Stimulated activated CD4-positive, alpha-beta T cell treated with anti-CD3 and anti-CD28 coated beads, Interleukin-15, amount 100 ng/mL, for 1 hour (primary cell): ENCODE measurements at places on chromosomes 5 and 9.

GRCh38 chr9:71079451-71079850 lies 42.0 kb downstream of the TRPM3 start:
- DNase-seq: no peak

GRCh38 chr5:89694026-89694550 lies 715.5 kb downstream of the CETN3 start:
- no peak for DNase-seq

DNA sequence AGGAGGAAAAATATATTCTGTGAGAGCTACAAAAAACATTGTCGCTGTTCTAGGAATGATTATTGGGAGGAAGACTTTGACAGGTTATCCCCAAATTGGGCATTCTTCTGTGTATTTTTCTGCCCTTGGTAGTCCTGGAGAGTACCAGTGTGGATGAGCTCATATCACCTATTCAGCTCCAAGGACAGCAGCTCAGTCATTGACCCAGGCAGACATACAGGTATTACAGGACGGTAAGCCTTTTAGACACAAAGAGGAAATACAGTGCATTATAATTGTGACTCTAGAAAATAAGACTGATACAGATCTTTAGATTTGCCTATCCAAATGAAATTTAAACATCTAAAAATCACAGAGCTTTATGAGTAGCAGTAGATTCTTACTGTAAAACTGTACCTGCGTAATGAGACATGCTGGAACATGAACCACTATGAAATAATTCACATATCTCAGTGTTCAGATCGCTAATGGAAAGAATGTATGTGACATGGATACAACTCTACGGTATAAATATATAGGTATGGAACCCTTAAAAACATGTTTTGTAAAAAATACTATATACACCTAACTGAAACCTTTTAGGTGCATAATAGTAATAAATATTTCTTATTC lies 56.0 kb downstream of the PLK2 start:
- DNase-seq: no peak

DNA sequence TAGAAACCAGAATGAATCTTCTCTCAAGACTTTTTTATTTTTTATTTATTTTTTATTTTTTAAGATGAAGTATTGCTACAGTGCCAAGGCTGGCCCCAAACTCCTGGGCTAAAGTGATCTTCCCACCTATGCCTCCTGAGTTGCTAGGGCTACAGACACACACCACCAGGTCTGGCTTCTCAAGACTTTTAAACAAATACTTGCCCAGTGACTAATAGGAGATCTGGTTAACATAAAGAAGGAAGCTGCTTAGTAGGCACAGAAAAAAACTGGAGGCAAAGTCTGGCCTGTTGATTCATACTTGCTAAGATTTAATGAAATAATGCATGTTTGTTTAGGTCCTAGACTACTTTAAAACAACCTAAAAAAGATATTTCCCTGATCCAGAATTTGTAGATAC lies 43.8 kb downstream of the SLC38A9 start:
- no peak for DNase-seq

DNA sequence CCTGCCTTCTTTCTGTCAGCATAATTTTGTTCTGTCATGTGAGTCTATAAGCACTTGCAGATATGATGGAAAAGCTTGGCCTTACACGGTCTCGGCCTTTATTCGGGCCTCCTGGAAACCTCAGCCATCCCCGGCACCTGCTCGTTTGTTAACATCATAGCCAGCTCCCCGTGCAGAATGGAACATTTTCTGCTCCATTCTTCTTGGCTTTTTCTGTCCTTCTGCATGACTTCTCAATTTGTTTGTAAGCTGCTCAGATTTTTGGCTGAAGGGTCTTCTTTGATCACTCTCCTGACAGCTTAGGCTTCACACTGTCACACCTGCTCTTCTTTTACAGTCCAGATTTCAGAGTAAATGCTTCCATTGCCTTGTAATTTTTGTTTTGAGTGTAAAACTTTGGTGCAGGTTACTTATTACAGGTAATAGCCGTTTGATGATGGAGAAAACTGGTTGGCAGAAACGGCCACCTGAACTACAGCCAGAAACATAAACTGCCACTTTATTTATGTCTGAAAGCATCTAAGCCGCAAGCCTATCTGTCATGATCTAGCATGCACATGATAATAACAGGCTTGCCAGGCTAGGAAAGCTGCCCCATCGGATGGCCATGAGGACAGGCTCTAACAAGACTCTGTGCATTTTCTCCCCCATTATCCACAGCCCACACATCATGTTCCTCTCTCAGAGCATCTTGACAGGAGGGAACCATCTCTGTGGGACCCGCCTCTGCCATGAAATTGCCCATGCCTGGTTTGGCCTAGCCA lies 197.0 kb downstream of the AOPEP start:
- no peak for DNase-seq
